ENCODE measurements at places on chromosomes 4 and X. TPM values are rescaled to one million over a fixed set of nuclear protein-coding genes. Genes with fewer than 3 reads are reported as not detected.

USP26 gene
- not detected for polyA plus RNA-seq

CT45A1 gene
- polyA plus RNA-seq: not detected

GRCh38 chrX:40403757-40404156 is 177.0 kb upstream of the ATP6AP2 start:
- DNase-seq: no peak

DNA sequence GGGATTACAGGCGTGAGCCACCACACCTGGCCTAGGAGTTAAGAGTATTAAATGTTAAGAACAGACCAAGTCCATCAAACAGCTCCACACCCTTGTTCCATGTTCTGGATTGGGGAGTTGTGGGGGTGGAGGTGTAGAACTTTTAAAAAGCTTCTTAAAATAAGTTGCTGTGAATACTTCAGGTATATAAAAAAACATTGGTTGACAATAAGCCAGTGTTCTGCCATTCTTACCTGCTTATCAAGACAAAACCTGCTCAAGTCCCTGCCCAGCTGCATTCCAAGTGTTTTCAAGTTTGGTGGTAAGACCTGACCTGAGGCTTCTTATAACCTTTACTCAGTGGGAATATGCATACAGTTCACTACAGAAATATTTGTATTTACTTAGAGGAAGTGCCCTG is 6.4 kb downstream of the RBM3 start:
- DNase-seq: no peak

GRCh38 chrX:48737940-48738339 is 23.6 kb upstream of the GLOD5 start:
- no peak for DNase-seq

GRCh38 chrX:30620980-30621618 is 32.1 kb upstream of the GK start:
- DNase-seq: no peak

DNA sequence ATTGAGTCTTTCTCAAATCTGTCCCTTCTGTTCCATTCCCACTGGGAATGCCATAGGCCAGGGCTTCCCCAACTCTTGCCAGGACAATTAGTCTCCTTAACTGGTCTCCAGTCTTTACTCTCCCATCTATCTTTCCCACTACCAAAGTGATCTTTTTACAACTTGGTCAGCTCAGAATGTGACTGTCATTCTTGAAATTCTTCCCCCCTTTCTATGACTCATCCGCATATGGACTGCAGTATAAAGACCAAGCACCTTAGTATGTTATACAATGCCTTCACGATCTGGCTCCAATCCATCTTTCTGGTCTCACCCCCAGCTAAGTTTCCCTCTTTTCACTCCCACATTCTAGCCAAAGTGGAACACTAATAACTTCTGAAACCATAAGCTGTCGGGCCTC is 383.8 kb downstream of the OPHN1 start:
- DNase-seq: no peak

ERVMER34-1 gene
- 5.0 TPM for polyA plus RNA-seq

DNA sequence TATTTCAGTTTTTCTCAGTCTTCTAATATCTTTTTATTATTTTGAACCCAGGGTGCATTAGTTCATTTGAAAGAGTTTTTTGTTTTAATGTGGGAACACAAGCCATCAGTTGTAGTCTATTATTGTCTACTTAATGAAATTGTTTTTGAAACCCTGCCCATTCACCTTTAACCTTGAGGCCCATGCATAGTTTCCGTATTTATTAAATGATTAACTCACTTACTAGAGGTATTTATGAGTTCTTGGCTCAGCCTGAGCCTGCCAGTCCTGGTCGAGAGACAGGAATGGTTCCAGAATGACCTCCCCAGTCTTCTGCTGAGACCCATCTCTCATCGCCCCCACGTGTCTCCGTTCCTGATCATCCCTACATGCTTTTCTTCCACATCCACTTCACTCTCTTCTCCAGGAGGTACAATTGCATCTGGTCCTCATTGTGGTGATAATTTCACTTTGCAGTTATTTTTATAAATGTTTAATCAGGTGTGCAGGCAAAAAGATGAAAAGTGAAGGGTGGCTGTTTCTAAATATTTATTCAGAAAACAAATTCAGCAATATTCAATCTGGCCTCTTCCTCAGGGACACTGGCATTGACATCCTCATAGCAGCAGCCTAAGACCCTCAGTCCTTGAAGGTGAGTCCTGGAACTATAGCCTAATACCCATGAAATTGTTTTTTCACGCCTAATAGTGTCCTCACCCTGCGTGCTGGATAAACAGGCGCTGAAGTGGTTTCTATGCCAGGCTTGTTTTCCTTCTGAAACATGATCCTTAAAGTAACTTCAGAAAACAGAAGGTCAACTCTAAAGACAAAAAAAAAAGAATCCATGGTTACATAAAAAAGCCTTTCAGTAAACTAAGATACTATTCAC is 112.8 kb downstream of the KDR start:
- no peak for DNase-seq

GRCh38 chrX:107522901-107523300 is 73.4 kb downstream of the FRMPD3 start:
- no peak for DNase-seq

DNA sequence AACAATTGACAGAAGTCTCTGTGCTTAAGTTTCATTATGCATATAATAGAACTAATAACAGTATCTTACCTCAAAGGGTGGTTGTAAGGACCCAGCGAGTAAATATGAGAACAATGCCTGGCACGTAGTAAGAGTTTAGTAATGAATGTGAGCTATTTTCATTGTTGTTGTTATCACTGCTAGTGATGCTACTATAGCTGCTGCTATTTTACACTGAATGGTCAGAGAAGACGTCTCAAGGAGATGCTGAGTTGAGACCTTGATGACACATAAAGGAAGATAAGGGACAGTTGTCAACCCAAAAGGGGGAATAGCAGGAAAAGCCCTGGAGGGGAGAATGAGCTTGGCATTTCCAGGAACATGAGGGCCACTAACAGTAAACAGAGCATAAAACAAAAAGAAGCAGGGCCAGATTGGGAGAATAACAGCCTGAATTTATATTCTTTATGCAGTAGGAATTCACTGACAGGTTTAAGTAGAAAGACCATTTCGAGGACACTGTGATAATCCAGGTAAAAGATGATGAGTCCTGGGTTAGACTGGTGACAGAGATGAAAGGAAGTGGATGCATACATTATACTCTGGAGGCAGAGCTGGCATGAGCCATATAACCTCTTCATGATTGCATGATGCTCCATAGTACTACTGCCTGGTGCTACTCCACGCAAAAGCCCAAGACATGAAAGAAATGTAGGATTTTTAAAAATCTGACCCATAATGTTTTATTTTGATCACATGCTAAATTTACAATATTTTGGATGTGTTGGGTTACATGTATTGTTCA is 23.1 kb downstream of the ATP8A1 start:
- DNase-seq: no peak

GRCh38 chr4:55345980-55346850 is at the start of gene SRD5A3:
Gene SRD5A3, plus strand, starts transcription at chr4:55346242. Its CDS starts 95 bp downstream, at chr4:55346337.
- peak; percentile 65 for DNase-seq

BMP15 gene
- not detected for polyA plus RNA-seq

DNA sequence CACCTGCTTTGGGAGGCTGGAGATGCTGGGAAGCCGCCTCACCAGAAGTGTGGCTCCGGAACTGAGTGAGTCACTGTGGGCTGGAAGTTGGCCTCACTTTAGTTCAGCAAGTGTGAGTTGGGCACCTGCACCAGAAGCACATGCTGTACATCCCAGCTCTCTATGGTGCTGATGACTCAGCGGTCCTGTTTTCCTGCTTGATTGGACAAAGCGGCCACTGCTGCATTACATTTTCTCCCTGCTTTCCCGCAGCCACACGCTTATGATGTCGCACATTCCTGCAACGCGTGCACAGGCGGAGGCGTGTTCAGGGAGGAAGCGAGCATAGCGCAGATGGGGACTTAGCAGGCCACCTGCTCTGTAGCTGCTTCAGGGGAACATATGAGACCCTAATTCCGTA is 26.7 kb upstream of the CLDN34 start:
- no peak for DNase-seq

DNA sequence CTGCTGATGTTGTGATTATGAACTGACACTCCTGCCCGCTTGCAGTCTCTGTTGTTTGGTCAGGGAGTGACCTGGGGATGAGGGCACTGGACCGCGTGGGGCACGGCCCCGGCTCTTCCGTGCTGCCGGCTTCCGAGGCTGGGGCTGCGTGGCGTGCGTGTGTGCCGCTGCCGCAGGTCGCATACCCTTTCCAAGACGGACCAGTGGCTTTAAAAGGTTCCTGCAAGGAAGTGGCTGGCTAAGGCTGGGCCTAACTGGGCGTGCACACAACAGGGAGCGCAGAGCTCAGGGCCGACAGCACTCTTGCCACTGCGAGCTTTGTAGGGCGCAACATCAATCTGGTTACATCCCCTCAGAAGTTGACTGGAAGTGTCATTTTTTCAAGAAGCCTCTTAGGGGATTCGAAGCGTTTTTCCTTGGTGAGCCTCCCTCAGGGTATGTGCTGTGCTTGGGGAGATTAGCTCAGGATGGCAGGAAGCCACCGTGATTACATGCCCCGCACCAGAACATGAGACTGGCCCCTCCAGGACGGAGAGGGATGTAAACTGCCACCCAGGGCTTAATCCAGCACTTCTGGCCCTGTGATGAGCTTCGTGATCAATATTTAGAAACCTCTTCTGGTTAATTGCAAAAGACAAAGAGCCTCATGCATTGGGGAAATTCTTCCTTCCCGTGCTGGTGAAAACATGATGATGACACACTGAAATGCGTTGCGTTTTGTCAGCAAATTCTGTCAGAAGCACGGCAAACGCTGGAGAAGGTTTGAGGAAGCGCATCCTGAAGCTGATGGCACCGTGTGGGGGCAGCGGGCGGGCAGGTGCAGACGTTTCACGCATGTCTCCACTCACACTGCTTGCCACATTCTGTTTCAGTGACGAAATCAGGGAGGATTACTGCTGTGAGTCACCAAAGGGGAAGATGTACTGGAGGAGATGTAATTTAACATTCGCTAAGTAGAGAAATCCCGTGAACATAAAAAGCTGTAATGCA is 11.1 kb downstream of the MAEA start:
- no peak for DNase-seq

F8A2 gene
- not detected for polyA plus RNA-seq

All from right renal pelvis (tissue), 4 donors.